T-helper 22 cell (primary cell): ENCODE measurements at places on chromosomes 3 and 15.

DNA sequence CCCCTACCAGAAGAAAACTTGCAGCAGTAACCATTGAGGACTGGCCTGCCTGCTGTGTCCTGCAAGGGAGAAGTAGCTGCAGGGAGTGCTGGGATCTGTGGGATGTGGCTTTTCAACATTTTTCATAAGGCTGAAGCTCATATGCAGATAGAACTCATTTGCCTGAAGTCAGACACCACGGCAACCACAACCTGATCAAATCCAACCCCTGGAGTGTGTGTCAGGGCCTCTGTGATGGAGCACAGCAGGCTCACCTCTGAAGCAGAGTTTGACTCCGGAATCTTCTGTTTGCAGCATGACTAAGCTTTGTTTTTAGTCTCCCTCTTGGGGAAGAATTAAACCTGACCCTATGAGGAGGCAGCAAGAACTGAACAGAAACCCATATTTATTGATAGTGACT lies 508.7 kb downstream of the AGBL1 start:
- no peak for DNase-seq

DNA sequence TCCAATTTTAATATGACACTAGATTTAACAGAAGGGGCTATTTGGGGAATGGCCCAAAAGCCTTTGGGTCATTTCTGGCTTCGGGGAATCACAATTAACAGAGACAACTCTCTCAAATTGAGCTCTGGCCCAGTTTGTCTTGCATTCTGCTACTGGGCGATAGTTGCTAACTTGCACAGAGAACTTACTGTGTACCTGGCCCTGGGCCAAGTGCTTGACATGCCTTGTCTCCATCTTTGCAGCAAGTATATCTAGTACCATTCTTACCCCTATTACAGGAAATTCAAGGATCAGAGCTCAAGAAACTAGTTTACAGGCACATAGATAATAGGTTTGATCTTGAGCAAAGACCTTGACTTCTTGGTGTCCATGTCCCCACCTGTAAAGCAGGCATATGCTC lies 175.7 kb downstream of the TMEM108 start:
- no peak for DNase-seq

DNA sequence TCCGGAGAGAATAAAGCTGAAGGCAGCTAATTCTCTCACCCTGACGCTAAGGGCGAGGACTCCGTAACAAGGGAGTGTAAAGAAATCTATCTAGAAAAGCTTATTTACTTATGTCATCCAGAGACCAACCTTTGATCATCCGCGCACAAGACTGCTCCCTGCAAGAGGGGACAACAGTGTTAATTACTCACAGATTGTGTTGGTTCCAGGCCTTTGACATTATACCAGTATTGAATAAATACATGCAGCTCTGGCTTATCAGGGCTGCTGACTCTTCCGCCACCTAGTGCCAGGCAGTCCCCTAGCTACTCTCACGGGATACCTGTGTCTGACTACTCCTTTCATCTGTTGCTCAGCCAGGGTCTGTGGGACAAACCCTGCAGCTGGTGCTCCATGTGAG lies 211.7 kb downstream of the DTWD1 start:
- no peak for DNase-seq

- peak; percentile 72 for DNase-seq
Measured at GRCh38 chr3:50194128-50194902, 2.9 kb downstream of the GNAT1 start.

DNA sequence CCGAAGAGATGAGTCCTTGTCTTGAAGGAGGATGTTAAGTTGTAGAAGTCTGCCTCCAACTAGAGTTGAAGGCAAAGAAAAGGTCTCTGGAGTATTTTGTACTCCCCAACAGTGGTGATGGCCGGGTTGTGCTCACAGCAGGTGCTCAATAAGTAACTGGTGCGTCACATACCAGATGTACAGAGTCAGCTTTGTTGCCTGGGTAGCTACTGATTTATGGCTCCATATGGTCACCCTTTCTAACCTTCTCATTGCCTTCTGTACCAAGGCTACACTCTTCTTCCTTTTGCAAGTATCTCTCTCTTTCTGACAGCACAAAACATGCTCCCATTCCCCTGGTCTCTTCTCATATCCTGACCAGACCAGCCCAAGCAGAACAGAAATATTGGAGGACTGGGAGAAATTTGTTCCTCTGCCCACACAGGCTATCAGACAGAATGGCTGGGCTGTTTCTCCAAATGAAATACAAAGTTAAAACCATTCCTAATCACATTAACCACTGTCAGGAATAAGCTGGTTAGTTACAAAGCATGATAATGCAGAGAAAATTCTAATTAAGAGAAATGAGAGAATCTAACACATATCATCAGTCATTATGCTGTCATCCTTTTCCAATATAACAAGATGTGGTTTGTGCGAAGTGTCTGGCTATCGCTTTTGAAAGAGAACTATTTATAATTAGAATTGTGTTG lies 150.1 kb upstream of the LRRN1 start:
- DNase-seq: no peak

DNA sequence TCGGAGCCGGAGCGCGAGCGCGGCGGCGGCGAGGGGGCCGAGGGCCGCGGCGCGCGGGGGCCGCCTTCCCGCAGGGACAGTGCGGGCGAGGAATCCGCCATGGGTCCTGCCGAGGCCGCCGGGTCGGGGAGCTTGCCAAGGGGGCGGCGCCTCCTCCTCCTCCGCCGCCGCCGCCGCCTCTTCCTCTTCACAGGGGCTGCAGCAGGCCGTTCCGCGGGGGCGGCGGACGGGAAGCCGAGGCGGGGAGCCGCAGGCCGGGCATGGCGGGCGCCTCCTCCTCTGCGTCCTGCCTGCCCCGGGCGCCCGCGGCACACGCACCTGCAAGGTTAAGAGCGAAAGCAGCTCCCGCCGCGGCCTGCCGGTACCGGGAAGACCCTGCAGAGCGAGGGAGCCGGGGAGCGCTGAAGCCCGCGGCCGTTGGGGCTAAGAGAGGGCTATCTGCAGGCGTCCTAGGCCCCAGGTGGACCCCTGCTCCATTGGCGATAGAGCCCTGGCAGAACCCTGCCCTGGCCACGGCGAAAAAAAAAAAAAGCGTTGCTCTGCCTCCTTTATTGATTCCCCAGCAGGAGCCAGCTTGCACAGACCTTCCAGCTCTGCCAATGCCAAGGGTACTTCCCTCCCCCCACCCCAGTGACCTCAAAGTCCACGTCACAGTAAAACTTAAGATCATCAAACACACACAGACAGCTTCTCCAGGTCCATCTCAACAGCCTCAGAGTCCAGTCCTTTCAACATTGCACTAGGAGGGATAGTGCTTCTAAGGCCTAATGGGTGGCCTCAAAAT lies at the start of gene LYSMD2:
Gene LYSMD2, minus strand, starts transcription at position 134 of the 784 bp plus-strand sequence. Its CDS starts 33 bp downstream, at position 101.
- DNase-seq: peak; percentile 52

DNA sequence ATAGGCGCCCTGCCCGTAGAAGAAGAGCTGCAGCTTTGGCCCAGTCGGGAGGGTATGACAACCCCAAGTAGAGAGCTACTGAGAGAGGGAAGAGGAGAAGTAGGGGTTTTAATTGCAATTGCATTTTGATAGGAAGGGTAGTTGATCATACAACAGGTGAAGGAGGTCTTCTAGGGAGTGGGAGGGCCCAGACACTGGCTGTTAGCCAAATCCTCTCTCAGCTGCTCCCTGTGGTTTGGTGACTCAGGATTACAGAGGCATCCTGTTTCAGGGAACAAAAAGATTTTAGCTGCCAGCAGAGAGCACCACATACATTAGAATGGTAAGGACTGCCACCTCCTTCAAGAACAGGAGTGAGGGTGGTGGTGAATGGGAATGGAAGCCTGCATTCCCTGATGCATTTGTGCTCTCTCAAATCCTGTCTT lies 408.9 kb upstream of the THBS1 start:
- DNase-seq: no peak

- DNase-seq: no peak
Measured at GRCh38 chr3:114272271-114272670, 21.6 kb upstream of the TIGIT start.

GRCh38 chr15:66700412-66700801 lies 1.6 kb upstream of the SMAD6 start:
- DNase-seq: no peak

DNA sequence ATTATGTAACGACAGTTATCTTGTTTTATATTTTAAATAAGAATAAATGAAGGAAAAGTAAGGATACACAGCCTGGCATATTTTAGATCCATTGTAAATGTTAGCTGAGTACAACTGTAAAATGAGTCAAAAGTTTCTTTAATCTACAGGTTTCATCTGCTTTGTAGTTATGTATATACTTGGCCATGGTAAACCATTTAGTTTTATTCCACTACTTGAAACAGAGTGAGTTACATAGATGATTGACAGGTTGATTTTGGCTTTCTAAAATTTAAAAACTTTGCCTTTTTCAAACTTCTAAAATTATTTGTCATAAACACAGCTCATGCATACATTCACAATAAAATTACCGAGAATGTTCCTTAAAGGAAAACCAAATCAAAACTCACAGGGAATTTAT lies 371.2 kb downstream of the ROBO1 start:
- DNase-seq: no peak

DNA sequence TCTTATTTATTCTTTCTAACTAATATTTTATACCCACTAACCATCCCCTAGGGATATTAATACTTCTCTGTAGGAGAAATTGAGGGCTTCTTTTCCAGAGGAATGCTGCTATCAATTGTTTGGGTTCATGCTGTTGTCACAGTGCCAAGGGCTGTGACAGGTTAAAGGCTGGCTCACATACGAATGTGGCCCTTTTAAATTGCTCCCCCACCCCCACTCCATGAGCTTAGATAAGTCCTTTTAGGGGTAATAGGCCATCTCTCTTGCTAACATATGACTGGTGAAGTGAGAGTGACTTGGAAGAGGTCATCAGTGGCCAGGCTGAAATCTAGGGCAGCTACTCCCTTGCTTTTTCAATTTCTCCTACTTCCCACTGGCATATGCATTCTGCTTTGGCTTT lies 121.9 kb upstream of the DPH6 start:
- no peak for DNase-seq

DNA sequence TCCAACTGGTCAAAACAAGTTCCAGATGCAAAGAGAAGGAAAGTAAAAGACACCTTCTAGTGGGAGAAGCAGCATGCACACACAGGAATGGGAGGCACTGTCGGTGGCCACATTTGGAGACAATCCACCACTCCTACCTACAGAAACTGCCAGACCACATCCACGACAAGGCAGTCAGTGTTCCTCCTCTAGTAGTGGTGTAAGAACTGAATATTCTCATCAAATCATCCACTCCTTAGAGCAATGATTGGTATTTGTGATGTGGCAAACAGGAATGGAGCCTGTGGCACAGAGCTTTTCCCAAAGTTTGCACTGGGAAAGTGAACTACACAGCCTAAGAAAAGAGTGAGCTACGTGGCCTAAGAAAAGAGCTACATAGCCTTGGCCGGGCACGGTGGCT lies 5.1 kb upstream of the SPINT1 start:
- DNase-seq: no peak
